ENCODE measurements at places on chromosomes 2 and 18.

GRCh38 chr18:48833701-48834412 is 116.9 kb downstream of the SMAD7 start:
- no peak for DNase-seq

GRCh38 chr2:207319316-207319715 is 153.6 kb upstream of the KLF7 start:
- DNase-seq, result no peak

GRCh38 chr2:19746611-19747309 is 155.0 kb downstream of the TTC32 start:
- DNase-seq, result no peak

DNA sequence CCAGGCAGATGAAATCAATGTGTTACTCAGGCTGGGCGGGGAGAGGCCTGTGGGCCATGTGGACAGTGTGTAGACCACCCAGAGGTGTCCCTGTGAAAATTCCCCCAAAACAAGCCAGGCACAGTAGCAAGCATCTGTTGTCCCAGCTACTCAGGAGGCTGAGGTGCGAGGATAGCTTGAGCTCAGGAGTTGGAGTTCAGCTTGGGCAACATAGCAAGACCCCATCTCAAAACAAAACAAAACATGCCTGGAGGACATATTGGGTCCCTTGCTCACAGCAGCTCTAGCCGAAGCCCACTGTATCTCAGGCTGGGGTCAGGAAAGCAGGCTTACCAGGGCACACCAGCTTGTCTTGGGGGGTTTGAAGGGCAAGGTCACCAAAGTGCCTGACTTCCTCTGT is 4.3 kb upstream of the PTMA start:
- DNase-seq, result no peak

All from NCI-H2029 (cell line).